ENCODE measurements at places on chromosomes 1 and 21. TPM values are rescaled to one million over a fixed set of nuclear protein-coding genes. Genes with fewer than 3 reads are reported as not detected.
A peak's percentile ranks its signal among the peaks of the same experiment; 100 is the strongest.

DNA sequence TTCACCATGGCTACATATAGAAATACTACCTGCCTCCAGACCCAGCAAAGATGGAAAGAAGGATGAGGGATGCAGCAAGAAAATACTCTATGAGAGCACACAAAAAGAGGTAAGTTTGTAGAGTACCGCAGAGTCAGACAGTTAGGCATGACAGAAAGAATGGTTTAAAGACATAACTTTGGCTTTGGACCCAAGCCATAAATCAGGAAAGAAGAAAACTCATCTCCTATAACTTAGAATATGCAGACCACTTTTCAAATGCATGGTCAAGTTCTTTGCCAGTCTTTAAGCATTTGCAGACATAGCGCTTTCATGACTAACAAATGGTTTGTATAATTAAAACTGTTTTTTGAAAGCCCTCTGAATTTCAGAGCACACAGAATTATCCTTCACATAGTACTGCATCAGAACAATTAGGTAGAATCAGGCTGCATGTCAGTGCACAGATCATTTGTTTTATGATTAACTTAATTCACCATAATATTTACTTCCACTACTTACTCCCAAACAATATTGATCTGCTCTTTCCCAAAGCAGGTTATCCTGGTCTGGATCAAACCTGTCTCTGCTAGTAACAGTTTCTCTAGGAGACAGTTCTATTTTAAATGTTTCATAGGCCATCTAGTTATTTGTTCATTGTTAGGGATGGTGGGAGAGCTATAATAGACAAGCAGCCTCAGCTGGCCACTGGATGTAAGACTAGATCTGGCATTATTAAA lies 280.7 kb upstream of the NR5A2 start:
- no peak for DNase-seq
- no peak overlapping the region for H3K27ac ChIP-seq
- H3K4me3 ChIP-seq = no peak overlapping the region
- peaks cover 9% of the 10 kb centered on the region for H3K27me3 ChIP-seq

ZNF648 gene
- total RNA-seq = not detected

DNA sequence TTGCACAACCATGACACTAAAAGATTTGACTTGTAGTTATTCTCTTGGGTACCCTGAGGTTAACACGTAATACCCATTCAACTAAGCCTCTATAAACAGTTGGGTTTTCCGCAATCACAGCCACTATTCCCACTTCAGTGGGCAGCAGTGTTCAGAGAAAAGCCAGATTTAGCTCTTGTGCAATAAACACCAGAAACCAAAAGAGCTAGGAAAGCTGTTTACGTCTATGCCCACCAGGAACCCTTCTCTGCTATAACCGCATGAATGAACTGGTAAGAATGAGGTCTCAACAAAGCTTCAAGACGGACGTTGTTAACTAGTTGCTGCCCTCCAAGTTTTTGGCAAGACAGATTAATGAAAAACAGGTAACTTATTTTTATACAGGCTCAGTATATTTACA lies 101.3 kb downstream of the SLC45A1 start:
- DNase-seq = no peak
- H3K27ac ChIP-seq = no peak overlapping the region
- no peak overlapping the region for H3K4me3 ChIP-seq
- no peaks in the 10 kb centered on the region for H3K27me3 ChIP-seq
- H3K36me3 ChIP-seq = peaks cover 68% of the 10 kb centered on the region

ADARB1 gene
- 20.1 TPM for total RNA-seq

GRCh38 chr1:10519016-10519417 lies 44.3 kb downstream of the PEX14 start:
- H3K36me3 ChIP-seq = no peaks in the 10 kb centered on the region
- H3K4me3 ChIP-seq = no peak overlapping the region
- H3K27me3 ChIP-seq = no peaks in the 10 kb centered on the region
- H3K27ac ChIP-seq = no peak overlapping the region
- H3K4me1 ChIP-seq = peaks cover 8% of the 10 kb centered on the region

- no peak overlapping the region for H3K27ac ChIP-seq
- no peaks in the 10 kb centered on the region for H3K27me3 ChIP-seq
- no peak for DNase-seq
- no peak overlapping the region for H3K4me3 ChIP-seq
- no peaks in the 10 kb centered on the region for H3K36me3 ChIP-seq
Measured at GRCh38 chr1:192984080-192984479, 75.1 kb downstream of the UCHL5 start.

GRCh38 chr1:188489336-188490112 lies 1660.8 kb downstream of the PLA2G4A start:
- H3K4me3 ChIP-seq = no peak overlapping the region
- H3K36me3 ChIP-seq = no peaks in the 10 kb centered on the region
- peak; percentile 48 for DNase-seq
- H3K27me3 ChIP-seq = no peaks in the 10 kb centered on the region
- H3K4me1 ChIP-seq = no peaks in the 10 kb centered on the region
- H3K27ac ChIP-seq = no peak overlapping the region

DNA sequence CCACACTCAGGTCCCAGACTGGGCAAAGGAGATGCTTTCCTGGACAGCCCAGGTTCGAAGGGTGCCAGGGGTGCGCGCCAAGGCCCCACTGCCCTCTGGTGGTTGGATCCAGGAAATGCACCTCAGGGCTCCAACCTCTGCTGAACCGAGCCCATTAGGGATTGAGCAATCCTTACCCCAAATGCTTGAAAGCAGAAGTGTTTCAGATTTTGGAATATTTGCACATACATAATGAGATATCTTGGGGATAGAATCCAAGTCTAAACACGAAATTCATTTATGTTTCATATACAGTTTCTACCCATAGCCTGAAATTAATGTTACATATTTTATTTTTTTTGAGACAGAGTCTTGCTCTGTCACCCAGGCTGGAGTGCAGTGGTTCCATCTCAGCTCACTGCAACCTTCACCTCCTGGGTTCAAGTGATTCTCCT lies 57.4 kb downstream of the SLC9A1 start:
- no peaks in the 10 kb centered on the region for H3K36me3 ChIP-seq
- peaks cover 6% of the 10 kb centered on the region for H3K4me1 ChIP-seq
- H3K27ac ChIP-seq = no peak overlapping the region
- peak; percentile 94 for DNase-seq

GRCh38 chr1:10728595-10729410 lies 67.6 kb downstream of the CASZ1 start:
- DNase-seq = no peak
- H3K4me1 ChIP-seq = no peaks in the 10 kb centered on the region
- no peak overlapping the region for H3K4me3 ChIP-seq
- peak overlapping the region; percentile 99 for H3K27ac ChIP-seq
- no peaks in the 10 kb centered on the region for H3K36me3 ChIP-seq

SPRR1A gene
- not detected for total RNA-seq

DNA sequence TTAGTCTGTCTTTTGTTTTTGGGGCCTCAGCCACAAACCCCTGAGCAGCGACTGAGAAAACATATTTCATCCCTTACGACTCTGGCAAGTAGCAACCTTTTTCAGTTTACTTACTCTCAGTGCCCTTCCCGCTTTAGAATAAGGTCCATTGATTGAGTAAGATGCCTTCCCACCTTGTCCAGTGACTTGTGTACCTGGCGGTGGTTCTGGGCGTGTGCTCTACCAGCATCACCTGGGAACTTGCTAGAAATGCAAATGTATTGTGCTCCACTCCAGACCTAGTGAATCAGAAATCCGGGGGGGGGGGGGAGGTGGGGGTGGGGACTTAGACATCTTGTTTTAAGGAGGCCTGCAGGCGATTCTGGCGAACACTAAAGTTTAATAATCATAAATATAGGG lies 72.1 kb downstream of the S1PR1 start:
- H3K4me3 ChIP-seq = no peak overlapping the region
- peaks cover 73% of the 10 kb centered on the region for H3K27me3 ChIP-seq
- DNase-seq = peak; percentile 61
- no peaks in the 10 kb centered on the region for H3K36me3 ChIP-seq
- no peaks in the 10 kb centered on the region for H3K4me1 ChIP-seq

DNA sequence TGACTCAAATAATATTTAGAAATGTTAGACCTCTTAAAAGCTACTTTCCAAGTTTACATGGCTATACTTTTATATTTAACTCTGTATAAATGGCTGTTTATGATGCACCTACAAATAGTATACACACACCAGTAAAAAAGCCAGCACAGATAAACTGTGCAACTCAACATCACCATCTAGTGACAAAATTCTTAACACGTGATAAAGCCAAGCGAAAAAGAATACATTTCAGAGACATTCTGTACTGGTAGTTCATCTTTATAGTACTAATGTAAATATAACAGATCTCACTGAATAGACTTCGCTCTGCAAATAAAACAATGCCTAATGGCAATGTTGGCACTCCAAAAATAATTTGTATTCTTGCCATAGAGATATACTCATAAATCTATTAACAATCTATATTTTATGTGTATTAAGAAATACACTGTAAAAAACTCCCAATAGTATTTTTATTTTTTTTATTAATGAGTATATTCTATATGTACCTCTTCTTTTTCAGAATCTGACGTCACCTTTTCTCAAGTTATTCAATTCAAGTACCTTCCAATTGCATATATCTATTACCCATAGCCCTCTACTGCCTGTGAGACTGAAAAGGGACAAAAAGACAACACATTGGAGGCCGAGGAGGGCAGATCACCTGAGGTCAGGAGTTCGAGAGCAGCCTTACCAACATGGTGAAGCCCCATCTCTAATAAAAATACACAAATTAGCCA lies 100.2 kb downstream of the DPYD start:
- no peaks in the 10 kb centered on the region for H3K27me3 ChIP-seq
- H3K36me3 ChIP-seq = no peaks in the 10 kb centered on the region
- no peak for DNase-seq
- no peaks in the 10 kb centered on the region for H3K4me1 ChIP-seq

GRCh38 chr1:181204530-181204929 lies 116.0 kb downstream of the IER5 start:
- no peaks in the 10 kb centered on the region for H3K36me3 ChIP-seq
- no peak overlapping the region for H3K27ac ChIP-seq
- peak; percentile 32 for DNase-seq
- no peaks in the 10 kb centered on the region for H3K27me3 ChIP-seq
- no peak overlapping the region for H3K4me3 ChIP-seq
- H3K4me1 ChIP-seq = no peaks in the 10 kb centered on the region

DNA sequence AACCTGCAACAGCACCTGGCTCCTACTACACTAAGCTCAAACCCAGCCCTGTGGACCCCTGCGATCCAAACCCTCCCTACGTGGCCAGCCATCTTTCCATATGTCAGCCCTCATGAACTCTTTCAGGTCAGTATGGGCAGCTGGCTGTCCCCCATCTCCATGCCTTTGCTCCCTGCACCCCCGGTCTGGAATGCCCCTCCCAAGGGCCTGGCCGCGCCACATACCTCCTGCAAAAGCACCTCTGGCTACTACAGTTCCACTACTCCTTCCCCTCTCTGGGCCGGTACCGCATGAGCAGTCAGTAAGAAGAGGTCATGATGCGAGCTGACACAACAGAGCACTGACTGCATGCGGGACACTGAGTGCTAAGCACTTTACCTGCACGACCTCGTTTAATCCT lies 10.0 kb upstream of the TAGLN2 start:
- DNase-seq = no peak
- H3K27me3 ChIP-seq = no peaks in the 10 kb centered on the region
- H3K36me3 ChIP-seq = no peaks in the 10 kb centered on the region
- peaks cover 21% of the 10 kb centered on the region for H3K4me1 ChIP-seq
- no peak overlapping the region for H3K4me3 ChIP-seq

LCE2B gene
- total RNA-seq = not detected

DNA sequence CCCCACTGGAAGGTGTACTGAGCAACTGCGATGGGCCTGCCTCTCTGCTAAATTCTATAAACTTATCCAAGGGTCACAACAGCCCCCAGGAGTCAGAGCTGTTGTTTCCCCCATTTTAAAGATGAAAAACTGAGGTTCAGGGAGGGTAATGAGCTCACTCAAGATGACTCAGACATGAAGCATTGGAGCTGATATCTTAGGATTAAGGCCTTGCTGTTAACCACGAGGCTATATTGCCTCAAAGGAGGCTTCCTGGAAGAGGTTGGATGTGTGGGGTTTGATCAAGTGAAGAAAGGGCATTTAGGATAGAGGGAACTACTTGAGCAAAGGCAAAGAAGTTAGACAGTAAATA lies 6.7 kb downstream of the LDLRAP1 start:
- no peak overlapping the region for H3K27ac ChIP-seq
- H3K36me3 ChIP-seq = no peaks in the 10 kb centered on the region
- H3K4me1 ChIP-seq = peaks cover 3% of the 10 kb centered on the region
- DNase-seq = no peak
- no peak overlapping the region for H3K4me3 ChIP-seq

LENEP gene
- 1.4 TPM for total RNA-seq

DNA sequence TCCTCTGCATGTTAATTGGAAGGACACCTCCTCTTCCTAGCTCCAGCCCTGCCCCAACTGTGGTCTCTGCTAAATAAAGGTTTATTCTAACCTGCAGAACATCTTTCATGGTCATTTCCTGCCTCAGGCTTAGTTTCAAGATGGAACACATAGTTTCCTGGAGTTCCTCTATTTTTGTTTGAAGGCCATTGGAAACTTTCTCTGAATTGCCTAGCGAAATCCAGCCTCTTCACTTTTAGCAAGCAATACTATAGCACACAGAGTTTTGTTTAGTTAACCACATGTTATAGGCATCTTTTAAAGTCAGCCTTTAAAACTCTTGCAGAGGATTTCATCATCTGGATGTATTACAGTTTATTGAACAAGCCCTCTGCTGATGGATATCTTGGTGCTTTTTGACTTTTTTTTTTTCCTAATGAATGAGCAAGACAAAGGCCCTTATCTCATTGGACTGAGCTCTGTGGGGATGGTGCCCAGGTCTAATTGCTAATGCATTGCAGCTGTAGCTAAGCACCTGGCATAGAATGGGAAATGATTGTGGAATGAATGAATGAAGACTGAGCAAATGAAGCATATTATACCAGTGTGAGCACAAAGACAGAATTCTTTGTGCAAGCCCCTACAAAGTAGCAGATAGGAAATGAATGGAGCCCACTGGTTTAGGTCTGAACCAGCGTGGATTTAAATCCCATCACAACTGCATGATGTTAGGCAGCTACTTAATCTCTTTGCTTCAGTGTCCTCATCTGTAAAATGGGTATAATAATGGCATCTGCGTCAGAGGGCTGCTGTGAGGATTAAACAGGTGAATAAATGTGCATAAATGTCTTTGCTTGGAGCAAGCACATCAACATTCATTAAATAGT lies 641 bp upstream of the CFAP107 start:
- no peak overlapping the region for H3K4me3 ChIP-seq
- no peak overlapping the region for H3K27ac ChIP-seq
- no peak for DNase-seq
- H3K36me3 ChIP-seq = no peaks in the 10 kb centered on the region
- no peaks in the 10 kb centered on the region for H3K4me1 ChIP-seq

GRCh38 chr21:25421321-25422028 lies 185.8 kb downstream of the MRPL39 start:
- no peaks in the 10 kb centered on the region for H3K27me3 ChIP-seq
- H3K36me3 ChIP-seq = no peaks in the 10 kb centered on the region
- H3K27ac ChIP-seq = no peak overlapping the region
- H3K4me3 ChIP-seq = peak overlapping the region; percentile 32
- DNase-seq = peak; percentile 71

All from endodermal cell (in vitro differentiated cells).